CD4-positive, alpha-beta T cell treated with Interferon alpha-2 for 1 hour (primary cell): ENCODE measurements at places on chromosomes 5 and 9.

DNA sequence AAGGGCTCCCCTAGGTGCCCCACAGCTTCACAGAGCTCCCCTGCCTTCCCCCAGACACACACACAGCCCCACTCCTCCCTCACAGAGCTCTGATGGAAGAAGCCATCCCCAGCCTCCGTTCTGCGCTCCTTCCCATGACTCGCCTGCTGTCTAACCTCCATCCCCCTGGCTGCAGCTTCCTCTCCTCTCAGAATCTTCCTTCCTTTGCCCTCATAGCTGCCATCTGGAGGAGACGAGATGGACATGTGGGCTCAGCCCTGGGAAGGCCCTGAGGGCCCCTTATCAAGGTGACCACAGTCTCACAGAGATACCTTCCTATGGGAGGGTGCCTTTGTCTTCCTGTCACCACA lies 94.3 kb downstream of the PCDH1 start:
- DNase-seq, result no peak

DNA sequence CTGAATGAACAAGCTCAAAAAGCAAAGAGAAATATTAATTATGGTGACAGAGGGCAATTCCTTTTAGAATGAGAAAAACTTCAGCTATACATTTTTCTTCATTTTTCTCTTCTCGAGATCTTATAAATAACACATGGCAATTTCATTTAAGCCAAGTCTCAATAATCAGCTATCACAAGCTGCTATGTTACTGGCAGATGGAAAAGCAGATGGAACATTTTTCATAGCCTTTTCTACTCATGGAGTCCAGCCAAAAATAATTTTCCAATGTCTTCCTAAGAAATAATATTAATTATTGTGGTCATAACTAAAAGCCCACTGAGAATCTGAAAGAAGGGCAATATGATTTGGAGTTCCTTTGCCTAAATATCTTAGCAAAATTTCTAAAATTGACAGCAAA lies 35.6 kb downstream of the SKIC3 start:
- no peak for DNase-seq

DNA sequence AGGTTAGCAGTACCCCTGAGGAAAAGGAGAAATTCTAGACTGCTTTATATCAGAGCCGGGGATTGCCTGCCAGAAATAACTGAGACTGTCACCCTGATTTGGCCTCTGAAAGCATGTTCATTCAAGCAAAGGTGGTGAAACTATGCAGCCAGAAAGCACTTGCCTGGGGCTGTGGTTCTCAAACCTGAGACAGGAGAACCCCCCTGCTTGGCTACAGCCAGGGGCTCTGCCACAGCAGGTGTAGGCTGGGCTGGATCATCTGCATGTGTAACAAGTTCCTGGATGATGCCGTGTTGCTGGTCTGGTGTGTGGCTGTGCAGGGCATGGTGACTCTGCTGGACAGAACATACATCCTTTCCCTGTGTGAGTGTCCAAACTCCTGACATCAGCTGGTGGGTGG lies 157.8 kb downstream of the NXNL2 start:
- DNase-seq, result no peak

GRCh38 chr9:8560560-8561525 lies 761.3 kb upstream of the DMAC1 start:
- DNase-seq, result no peak

- no peak for DNase-seq
These were observed 9.4 kb downstream of the C9orf72 start for GRCh38 chr9:27563738-27564430.

DNA sequence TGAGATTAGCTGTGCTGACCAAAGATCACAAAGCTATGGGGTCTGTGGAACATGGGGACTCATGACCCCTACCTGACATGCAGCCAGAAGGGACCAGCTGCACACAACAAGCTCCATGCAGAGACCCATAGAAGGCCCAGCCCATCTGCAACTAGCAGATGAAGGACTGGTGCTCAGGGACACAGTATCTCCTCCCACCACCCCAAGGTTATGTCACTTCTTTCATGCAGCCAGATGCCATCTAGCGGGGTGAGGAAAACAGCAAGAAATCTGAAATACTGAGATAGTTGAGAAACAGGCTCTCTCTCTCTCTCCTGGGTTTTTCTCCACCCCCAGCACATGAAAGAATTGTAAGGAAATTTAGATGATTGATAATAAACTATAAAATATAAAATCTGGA lies 161.3 kb upstream of the DAPK1 start:
- no peak for DNase-seq

DNA sequence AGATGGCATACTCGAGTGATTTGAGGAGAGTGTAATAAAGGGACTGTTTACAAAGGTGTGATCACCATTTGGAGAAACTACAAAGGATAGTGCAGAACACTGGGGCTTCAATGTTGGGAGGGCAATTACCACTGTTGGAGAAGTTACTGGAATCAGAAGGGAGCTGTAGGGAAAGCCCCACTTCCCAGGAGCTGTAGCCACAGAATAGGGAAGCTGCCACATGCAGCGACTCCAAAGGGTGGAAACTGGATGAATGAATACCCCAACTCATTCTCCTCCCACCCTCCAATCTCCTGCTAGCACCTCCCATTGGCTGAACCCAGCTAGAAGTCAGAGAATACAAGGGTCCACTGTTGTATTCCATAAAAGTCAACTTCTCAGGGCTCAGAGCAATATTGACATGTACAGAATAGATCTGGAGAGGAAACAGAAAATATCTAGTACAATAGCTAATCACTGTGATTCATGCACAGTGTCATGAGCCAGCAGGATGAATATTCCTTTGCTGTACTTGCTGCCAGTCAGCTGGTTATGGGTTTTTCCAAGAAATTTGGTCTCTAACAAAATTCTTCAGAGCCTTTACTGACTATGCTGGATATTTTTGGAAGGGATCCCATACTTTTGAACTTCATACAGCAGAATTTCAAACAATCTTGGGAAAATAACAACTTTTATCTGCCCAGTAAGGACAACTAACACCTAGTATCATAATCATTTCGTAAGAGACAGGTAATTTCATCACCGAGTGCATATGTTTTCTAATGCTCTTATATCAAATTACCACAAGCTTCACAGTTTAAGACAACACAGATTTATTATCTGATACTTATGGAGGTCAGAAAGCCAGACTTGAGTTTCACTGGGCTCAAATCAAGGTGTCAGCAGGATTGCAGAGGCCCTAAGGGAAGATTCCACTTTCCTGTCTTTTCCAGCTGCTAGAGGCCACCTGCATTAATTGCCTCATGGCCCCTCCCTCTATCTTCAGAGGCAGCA lies 39.6 kb downstream of the PDCD1LG2 start:
- no peak for DNase-seq

DNA sequence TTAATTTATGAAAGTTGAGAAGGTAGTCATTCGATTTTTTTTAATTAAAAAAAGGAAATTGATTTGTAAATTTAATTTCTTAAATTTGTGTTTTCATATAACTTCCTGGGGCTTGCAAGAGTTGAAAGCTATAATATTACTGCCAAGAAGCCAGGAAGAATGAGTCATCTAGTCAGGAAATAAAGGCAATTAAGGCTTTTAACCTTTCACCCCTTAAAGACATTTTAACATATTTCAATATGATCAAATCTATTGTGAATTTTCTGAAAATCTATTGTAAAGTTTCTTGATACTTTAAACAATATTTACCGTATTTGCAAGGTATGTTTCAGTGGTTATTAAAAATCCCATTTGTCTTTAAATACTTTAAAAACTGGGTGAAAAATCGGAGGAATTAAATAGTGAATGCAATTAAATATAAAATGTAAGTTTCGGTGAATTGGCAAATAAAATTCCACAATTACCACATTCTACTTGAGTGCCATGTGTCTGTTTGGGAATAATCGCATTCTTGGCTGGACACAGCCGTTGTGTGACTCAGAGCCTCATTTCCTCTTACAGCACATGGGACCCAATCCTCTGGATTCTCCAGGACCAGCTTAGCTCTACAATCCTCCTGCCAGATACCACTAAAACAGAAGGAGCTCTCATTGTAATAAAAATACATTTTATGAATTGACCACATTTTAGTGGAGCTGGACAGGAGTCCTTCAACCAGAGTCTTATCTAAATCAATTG lies 310.7 kb downstream of the HCN1 start:
- DNase-seq, result no peak

- DNase-seq, result peak; percentile 34
These were observed 319.2 kb downstream of the GADD45G start for GRCh38 chr9:89923961-89924504.

DNA sequence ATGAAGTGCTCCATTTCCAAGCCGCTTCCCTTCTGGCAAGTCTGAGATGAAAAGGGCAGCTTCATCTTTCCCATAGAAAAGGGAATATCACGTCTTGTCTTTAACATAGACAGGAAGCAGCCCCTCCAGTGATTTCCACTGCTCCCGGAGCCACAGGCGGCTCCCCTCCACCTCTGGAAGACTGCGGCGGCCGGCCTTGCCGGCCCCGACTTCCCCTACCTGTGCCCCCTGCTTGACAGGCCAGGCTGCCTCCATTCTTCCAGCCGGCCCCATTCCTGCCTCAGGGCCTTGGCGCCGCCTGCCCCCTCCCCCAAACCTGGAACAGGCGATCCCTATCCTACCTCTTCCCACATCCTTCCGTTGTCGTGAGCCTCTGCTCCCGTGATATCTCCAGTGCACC lies 141.8 kb downstream of the ZNF354C start:
- DNase-seq, result no peak

DNA sequence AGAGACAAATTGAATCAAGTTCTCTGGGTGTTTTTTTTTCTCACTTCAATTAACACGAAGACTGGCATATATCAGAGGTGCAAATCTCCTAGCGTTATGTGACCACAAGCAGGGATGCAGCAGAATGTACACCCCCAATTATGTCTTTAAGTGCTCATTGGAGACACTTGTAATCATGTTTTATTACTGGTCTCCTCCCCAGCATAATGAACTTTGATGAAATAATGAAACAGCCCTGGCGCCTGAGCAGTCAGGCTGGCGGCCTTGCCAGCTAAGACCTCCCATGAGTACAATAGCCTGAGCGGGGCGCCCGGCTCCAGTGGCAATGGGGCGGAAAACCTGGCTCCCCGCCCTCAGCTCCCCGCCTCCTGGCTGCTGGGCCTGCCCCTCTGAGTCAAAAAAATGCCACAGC lies 209.4 kb upstream of the MSX2 start:
- DNase-seq, result no peak

- no peak for DNase-seq
These were observed 282.1 kb downstream of the RFX3 start for GRCh38 chr9:3243683-3244082.

DNA sequence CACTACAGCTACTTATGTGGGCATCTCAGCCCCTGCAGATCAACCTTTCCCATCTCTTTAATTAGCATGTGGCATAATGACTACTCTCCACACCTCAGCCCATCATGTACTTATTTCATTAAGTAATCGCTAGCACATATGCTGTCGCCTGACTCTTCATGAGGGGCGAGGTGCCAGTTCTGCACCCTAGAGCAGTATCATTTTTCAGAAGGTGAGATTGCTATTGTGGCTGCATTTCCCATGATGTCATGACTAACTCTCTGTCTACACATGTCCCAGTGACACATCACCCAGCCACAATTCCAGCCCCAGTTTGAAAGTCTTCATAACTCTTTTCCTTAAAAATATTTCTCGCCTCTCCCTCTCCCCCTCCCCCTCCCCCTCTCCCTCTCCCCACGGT lies 7.6 kb upstream of the F2RL1 start:
- DNase-seq, result no peak

GRCh38 chr9:82273121-82273520 lies 284.5 kb downstream of the SPATA31D1 start:
- DNase-seq, result no peak

DNA sequence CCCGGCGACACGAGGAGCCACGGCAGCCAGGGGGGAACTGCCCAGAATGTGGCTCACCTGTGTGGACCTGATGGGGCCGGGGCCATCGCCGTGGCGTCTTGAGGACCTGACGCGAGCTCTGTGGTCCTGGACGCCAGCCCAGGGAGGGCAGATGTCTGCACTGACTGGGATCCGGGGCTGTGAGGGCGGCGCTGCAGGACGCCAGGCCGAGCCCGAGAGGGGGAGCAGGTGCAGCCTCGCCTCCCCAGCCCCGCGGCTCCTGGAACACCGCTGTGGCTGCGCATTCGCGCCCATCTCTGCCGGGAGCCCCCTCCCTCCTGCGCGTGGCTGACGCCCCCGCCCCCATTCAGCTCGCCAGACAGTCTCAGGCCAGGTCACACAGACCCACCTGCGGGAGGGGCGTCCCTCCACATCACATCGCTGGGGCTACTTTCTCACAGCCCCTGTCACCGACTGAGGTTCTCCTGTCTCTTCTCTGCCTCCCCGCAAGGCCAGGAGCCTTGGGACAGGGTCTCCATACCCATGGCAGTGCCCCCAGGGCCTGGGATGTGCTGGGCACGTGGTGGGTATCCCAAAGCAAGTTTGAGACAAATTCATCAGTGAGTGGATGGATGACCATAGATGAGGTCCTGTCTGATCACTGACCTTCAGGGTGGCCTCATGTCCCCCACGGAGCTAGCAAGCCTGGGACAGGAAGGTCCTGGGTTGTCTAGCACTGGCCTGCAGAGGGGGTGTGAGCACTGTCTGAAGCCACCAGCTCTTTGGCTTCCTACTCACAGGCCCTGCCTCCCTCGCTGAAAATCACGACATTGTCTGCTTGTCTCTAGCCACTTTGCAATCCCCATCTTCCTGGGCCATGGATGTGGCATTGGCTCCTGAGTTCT lies 47.3 kb downstream of the RASGEF1C start:
- no peak for DNase-seq

- no peak for DNase-seq
These were observed 16.9 kb upstream of the ZNF366 start for GRCh38 chr5:72523960-72524582.

- no peak for DNase-seq
These were observed 97.0 kb upstream of the VCAN start for GRCh38 chr5:83374547-83374946.

DNA sequence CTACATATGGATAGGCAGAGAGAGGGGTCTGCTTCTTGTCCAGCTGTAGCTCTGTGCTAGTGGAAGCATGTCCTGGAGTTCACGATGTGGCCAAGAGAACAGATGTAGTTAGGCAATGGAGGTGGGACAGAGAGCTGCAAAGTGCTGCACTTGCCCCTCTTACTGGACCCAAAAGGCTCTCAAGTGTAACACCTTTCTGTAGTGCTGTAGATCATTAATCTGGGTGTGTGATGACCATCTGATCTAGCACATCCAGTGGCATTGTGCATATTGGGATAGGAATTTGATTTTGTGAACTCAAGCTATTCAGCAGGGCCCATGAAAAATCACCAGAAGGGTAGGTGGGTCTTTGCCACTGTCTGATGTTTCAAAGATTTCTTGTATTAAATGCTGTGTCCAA lies 151.4 kb downstream of the KDM4C start:
- no peak for DNase-seq

- no peak for DNase-seq
These were observed 48.7 kb downstream of the COL5A1 start for GRCh38 chr9:134690301-134690751.

DNA sequence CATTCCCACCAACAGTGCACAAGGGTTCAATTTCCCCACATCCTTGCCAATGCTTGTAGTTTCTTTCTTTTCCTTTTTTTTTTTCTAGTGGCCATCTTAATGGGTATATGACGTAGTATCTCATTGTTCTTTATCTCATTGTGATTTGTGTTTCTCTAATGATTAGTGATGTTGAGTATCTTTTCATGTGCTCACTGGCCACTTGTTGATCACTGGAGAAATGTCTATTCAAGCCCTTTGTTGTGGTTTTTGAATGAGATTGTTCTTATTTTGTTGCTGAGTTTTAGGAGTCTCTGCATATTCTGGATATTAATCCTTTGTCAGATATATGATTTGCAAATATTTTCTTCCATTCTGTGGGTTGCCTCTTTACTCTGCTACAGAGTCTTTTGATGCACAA lies 1.6 kb upstream of the TMED9 start:
- no peak for DNase-seq
